Caki2 (cell line): ENCODE measurements at places on chromosomes 11 and 22.

GRCh38 chr11:66371627-66372415, at the start of gene SLC29A2:
Gene SLC29A2, minus strand, starts transcription at chr11:66371760. Its CDS starts 169 bp downstream, at chr11:66371591.
- no peak for DNase-seq

GRCh38 chr11:94111241-94111640, 17.4 kb upstream of the PANX1 start:
- no peak for DNase-seq

DNA sequence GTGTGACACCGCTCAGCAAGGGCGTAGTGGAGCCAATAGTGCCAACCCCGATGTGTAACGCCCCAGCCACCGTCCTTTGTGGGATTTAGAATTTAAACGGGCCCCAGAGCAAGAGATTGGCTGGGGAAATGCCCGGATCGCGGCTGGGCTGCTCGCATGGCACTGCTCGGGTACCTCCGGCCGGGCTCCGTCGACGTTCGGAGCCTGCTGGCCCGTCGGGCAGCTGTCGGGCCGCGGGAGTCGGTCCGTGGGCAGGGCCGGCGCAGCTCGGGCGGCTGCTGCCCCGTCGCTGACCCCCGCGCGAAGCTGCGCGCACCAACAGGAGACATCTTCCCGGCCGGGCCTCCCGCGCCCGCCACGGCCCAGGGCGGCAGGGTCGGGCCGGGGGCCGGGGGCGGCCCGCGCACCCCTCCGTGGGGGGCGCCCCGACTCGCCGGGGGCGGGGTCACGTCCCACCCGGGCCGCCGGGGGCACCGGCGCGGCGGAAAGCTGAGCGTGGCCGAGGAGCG, 1.3 kb upstream of the KDM2A start:
- no peak for DNase-seq

DNA sequence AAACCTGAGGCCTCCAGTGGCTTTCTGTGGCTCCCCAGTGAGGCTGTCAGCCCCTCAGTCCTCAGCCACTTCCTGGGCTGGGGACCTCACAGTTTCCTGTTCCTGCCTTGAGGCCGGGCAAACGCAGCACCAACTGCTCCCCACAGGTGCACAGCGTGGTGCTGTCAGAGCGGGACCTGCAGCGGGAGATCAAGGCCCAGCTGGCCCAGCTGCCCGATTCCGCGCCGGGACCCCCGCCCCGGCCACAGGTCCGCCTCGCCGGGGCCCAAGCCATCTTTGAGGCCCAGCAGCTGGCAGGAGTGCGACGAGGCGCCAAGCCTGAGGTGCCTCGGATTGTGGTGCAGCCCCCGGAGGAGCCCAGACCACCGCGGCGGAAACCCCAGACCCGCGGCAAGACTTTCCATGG, 5.4 kb downstream of the TBC1D10C start:
- no peak for DNase-seq

DNA sequence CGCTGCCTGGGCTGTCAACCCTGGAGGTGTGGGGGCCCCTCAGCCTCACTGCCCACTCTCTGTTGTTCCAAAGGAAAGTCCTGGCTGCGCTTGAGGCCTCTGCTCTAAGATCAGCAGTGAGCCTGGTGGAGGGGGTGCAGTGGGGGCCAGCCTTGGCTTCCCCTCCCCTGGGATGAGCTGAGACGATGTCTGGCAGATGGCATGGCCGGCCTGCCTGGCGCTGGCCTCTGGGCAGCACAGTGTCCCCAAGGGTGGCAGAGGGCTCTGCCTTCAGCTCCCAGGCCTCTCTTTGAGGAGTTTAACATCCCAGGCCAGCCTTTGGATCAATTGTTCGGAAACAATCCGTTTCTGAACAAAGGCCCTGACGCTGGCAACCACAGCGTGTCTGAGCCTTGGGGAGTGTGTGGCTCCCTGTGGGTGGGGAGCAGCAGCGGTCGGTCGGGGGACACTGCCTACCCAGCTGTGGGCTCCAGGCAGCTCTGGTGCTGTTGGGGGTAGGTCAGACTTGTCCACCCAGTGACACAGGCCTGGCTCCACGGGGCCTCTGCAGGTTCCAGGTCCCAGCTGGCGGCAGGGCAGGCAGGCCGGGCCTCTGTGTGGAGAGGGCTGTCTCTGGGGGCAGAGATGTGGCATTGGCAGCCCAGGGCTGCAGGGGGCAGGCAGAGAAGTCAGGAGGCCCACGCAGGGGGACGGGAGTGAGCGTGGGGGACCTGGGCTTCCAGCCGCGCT, 12.1 kb downstream of the TSPAN4 start:
- DNase-seq = no peak

DNA sequence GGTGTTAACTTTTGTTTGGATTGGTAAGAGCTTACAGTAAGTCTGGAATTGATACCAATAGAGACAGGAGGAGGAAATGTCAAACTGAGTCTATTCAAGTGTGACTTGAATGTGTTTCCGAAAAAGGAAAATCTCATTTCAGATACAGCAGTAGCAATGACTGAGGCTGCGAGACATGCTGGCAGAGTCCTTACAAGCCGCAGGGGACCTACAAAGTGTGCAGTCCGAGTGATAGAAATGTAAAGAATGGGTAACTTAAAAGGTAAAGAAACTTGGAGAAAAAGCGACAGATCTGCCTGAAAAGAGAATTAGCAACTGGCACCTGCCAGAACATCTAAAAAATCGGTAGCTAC, 444 bp downstream of the CWF19L2 start:
- DNase-seq = no peak

- DNase-seq = peak; percentile 67
Observed at GRCh38 chr11:68843703-68844312, 2.1 kb upstream of the CPT1A start.

- no peak for DNase-seq
Observed at GRCh38 chr11:119446434-119446833, 23.5 kb upstream of the THY1 start.

DNA sequence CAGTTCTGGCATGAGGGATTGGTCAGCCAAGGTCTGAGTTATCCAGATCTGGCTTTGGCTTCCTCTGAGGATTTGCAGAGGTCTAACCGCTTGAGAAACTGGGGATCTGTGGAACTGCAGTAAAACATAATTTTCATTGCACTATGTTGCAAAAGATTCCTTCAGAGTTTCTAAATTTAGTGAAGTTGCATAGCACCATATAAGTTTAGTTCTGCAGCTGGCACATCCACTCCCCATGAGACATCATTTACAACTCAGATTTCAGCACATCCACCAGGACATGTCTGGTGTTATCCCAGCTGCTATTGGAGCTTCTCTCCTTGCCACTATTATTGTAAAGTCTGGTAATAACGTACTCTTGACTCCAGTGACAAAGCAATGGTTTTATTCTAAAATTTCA, 181.5 kb downstream of the CWF19L2 start:
- DNase-seq = no peak

DNA sequence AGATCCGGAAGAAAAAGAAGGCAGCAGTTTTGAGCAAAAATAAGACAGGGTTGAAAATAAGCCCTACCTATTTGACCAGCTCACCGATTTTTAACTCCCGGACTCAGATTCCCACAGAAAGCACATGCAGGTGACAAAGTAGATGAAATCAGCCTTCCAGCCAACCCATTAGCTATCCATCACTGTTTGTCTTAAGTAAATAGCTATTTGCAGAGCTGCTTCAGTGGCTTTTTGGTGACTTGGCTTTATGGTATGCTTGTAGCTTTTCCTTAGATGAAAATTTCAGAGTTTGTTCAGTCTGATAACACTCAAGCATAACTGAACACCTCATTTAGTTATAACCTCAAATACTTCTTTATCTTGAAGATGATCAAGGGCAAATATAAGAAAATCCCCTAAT, 192.6 kb downstream of the HIPK3 start:
- peak; percentile 44 for DNase-seq

DNA sequence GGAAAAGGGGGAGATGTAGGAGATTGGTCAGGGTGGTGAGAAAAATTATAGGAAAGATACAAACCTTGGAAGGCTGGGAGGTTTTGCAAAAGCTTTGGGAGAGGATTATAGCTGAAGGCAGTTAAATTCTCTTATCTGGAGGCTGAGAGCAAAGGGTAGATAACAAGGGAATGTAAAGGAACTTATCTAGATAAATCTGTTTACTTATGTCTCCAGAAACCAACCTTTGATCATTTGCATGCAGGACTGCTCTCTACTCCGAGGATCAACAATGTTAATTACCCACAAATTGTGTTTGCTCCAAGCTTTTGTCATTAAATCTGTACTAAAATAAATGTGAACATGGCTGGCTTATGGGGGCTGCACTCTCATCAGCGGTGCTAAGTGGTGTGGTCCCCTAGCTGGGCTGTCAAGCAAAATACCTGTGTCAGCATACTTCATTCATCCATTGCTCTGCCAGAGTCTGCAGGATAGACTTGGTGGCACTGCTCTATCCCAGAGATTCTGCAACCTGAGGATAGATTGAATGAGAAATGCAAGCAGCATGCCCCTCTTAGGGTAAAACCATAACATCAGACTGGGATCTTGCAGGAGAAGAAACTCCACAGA, 1599.2 kb upstream of the TENM4 start:
- DNase-seq = no peak

DNA sequence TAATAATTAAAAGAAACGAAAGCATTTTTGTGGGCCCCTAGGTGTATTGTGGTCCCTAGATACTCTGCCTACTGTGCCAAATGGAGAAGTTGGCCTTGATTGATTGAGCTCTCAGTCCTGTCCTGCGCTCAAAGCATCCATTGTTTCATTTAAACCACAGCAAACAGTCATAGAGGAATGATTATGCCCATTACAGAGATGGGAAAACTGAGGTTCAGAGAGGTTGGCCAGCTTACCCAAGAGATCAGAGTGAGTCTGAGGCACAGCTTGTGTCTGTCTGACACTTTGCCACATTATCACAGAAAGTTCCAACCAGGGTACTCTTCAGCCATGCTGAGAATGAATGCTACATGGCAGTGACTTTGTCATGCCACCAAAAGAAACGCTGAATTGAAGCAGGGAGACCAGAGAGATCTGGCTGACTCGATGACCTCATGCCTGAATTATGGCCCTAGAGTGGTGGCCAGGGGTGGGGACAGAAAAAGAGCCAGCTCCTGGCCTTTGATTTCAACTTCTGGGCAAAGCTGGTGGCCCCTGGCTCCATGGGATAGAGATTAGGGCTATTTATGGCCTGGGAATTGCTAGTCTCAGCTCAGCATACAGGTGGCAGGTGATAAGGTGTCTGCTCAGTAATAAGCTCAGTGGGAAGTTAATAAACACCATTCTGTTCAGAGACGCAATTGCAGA, 180.5 kb downstream of the MIAT start:
- DNase-seq = no peak

DNA sequence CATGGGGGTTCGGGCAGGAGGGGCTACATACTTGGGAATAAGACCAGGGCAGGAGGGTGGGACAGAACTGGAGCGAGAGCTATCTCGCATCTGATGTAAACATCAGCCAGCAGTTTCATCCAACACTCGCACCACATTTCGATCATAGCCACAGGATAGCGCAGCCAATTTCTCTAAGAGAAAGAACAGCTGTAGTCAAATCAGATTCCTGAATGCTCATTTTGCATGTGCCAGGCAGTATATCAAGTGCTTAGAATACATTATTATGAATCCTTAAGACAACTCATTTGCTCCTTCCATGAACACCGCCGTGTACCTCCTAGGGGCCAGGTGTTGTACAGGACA, 14.5 kb downstream of the DGCR2 start:
- DNase-seq = no peak

DNA sequence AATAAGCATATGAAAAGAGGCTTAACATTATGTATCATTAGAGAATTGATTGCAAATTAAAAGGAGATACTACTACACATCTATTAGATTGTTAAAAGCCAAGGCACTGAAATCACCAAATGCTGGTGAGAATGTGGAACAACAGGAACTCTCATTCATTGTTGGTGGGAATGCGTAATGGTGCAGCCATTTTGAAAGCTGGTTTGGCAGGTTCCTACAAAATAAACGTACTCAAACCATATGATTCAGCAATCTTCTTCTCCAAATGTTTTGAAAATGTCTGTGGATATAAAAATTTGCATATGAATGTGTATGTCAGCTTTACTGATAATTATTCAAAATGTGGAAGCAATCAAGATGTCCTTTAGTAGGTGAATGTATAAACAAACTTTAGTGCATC, 176.4 kb upstream of the PLET1 start:
- no peak for DNase-seq

- DNase-seq = no peak
Observed at GRCh38 chr22:27995801-27996528, 76.9 kb upstream of the PITPNB start.

DNA sequence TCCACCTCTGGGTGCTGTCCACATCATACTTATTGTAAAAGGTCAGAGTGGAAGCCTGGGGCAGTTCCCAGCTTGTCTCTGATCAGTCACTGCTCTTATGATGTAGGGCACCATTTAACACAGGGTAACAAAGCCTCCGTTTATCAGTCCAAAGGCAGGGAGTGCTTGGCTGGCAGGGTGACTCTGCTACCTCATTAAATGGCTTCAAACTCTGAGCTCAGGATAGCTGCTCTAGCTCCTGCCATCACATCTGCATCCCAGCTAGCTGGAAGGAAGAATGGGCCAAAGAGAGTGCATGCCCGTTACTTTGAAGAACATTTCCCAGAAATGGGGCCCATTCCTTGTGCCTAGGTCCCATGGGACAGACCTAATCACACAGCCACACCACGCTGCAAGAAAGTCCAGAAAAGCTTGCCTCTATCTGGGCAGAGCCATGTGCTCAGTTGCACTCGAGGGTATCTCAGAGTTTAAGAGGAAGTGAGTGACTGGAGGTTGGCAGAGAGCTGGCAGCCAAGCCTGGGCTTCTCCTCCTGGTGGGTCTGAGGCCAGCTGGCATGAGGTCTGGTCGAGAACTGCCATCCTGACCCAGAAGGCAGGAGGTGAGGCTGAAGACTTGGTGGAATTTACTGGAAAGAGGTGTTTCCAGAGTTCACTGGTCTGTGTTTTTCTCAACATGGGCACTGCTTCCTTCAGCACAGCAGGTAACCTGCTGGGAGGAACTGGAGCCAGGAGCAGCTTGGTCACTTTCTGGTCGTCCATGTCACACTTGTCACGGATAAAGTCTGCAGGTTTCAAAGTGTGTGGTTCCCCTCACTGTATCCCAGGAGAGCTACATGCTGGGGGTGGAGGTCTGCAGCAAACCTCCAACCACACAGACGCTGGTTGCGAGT, 935.7 kb downstream of the BRD1 start:
- no peak for DNase-seq

DNA sequence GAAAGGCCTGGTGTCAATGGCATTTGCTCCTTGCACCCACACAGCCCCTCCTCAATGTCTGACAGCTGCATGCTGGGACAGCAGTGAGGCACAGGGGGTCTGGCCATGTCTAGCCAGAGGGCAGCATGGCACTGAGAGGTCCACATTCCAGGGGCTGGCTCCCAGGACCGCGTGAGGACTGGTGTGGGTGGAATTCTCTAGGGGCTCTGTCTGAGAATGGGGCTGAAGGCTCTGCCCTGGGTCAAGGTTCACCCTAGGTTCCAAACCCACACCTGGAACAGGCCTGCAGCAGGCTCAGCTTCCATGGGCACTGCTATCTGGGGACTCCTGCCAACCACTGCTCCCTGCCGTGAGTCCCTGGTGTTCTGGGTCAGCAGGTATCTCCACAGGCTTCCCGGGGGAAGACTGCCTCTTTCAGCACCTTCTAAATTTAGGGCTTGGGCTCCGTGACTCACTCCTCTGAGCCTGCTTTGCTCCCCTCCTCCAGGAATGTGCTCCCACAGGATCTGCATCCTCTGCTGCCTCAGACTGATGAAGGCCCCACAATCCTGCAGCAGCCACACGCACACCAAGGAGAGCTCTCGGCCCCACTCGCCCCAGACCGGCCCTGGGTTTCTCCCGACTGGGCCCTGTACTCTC, 4.2 kb downstream of the STARD10 start:
- no peak for DNase-seq
